ENCODE measurements at places on chromosomes 13 and 19.

- DNase-seq: no peak
These were observed 13.0 kb downstream of the YIPF2 start for GRCh38 chr19:10915130-10916091.

GRCh38 chr19:30049226-30049625, 107.2 kb downstream of the URI1 start:
- no peak for DNase-seq

DNA sequence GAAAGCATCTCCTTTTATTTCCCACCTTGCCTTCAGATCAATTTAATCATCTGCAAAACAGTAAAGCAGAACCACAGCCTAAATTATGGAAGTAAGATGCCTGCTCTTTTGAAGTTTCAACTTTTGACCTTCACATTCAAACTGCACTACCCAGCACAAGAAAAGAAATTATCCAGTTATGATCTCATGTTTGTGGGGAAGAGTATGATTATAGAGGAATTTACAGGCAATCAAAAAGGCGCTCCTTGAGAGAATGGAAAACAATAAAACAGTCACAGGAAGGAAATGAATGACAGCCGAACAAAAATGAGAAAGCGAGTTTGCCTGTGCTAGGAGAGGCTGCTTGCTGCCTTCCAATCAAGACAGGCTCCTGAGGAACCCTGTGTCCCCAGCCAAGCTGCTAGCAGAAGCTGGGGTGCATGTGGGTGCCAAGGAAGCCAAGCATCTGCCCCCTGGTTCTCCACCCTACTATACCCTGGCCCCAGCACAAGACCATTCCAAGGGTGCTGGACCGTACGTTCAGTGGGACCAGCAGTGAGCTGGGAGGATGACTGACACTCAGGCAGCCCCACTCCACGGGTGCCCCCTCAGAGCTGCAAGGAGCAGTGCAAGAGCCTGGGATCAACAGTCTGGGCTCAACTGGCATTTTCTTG, 47.8 kb downstream of the PEPD start:
- no peak for DNase-seq

GRCh38 chr13:82436099-82436585, 1446.1 kb downstream of the SLITRK1 start:
- no peak for DNase-seq

DNA sequence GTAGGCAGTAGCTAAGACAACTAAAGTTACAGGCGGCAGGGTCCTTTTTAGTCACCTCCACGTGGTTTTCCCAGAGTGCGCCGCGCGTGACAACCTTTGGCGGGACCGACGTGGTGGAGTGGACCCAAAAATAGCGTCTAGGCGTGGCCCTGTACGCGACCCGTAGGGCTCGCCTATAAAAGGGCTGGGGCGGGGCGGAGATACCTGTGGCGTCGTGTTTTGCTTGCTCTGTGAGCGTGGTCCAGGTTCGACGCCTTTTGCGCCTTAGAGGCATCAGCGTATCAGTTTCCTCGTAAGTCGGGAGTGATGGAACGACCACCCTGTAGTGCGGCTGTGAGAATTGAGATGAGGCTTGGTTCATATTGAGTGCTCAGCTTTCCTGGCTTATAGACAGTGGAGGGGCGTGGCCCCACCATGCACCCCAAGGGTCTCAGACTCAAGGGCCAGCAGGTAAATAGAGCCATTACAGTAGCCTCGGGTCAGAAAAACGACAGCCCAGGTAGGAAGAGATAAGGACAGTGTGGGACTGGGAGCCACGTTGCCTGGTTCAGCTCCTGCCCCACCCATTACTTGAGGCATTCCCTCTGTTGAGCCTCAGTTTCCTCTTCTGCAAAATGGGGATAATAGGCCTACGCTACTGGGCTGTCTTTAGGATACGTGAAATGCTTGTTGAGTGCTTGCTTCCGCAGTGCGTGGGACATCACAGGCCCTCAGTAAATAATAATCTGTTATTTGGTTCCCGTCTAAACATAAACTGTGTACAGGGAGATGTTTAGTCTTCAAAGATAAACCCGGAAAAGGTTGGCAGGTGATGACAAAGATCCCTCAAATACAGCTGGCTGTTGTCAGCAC, 693 bp upstream of the TMED1 start:
- peak; percentile 88 for DNase-seq
